ENCODE measurements at places on chromosomes 5 and 9.

DNA sequence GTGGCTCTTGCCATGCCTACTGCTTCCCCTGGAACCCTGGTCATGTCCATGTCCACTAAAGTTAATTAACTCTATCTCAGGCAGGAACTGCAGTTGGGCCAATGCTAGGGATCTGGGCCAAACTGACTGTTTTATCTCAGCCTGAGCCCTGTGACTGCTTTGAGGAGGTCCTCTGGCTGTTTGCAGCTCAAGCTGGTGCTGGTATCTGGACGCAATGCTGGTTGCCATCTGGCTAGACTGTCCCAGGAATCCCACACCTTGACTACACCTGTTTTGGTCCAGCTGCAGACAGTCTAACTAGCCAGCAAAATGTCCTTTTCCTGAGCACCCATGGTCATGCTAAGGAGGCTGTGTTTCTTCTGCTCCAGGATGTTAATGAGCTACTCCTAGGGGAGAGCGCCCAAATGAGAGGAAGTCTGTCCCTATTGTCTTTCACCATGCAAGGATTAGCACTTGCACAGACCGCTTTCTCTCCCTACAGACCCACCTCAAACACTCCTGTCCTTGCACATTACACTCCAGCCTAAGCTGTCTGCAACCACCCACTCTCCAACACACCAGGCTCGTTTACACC, 251.0 kb downstream of the SH3GL2 start:
- DNase-seq, result no peak

GRCh38 chr5:53472720-53473510, 7.5 kb upstream of the FST start:
- no peak for DNase-seq

GRCh38 chr5:117590944-117591343, 1016.3 kb upstream of the SEMA6A start:
- DNase-seq, result no peak

DNA sequence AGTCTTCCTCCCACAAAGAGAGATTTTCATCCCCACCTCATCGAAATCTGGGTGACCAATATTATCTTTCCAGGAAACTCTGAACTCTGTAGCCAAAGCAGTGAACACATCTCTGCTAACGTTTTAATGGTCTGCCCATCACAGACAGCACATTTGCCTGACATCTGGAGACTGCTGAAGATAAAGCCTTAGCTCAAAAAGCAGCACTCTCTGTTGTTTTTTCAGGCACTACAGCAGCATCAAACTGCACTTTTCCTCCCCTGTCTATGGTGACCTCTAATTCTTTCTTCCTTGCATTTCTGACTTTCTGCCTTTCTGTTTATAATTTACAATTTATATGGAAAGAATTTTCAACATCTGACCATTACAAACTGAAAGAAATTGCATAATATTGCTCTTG, 66.8 kb downstream of the RAB3C start:
- DNase-seq, result no peak

DNA sequence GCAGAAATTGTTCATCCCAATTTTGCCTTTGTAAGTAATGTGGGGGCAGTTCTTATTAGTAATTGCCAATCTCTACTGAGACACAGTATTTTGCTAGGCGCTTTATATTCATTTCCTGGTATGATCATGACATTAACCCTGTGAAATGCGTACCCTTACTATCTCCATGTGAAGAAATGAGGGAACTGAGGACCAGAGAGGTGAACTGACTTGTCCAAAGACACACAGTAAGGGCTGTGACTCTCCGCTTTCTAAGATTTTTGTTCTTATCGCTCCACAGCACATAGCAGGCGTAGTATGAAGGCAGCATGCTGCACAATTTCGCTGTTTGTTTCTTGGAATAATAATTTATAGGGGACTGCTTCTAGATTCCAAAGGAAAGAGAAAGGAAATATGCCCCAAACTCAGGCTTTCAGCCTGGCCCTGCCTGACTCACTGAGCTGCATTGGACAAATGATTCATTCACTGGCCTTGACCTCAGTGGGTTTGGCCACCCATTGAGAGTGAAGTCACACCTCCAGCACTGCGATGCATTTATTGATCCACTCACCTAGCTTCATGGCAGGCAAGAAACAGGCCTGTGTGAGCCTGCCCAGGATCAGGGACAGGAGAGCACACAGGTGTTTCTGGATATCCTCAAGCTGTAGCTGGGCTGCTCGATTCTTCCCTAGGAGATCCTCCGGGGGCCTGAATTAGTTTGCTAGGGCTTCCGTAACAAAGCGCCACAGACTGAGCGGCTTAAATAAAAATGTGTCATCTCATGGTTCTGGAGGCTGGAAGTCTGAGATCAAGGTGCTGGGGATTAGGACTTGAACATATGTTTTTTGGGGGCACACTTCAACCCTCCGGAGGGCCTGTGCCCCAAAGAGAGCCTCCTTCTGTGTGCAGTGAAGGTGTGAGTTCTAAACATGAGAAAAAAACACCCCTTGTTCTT, 7.2 kb upstream of the DUSP1 start:
- DNase-seq, result no peak

DNA sequence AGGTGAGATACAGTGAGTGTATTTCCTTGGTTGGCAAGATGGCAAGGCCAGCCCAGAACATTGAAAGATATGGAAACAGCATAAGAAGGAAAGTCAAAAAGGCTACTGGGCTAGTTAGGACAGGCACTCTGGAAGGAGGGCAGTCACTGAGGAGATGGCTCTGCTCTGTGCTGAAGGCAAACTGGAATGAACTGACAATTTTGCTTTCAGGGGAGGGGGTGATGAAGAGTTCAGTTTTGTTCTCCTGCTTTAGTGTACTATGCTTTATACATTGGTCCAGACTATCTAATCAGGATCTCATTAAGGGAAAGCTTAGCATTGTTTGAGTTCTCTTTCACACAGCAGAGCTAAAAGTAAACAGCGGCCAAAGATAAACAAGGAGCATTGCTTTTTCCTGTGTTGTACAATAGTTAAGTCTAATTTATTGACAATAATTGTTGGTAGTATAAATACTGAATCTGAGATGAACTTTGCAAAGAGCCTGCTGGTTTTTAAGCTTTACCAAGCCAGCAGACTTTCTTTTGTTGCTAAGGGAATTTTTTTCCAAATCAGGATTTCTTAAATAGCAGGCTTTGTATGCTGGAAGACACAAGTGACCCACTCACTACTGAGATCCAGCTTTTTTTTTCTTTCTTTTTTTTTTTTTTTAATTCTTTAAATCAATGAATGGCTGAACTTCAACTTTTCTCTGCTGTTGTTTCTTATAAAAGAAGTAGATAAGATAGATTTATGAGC, 355.5 kb downstream of the ARRDC3 start:
- DNase-seq, result no peak

GRCh38 chr9:137293094-137293481, 9.0 kb downstream of the NRARP start:
- DNase-seq, result no peak

DNA sequence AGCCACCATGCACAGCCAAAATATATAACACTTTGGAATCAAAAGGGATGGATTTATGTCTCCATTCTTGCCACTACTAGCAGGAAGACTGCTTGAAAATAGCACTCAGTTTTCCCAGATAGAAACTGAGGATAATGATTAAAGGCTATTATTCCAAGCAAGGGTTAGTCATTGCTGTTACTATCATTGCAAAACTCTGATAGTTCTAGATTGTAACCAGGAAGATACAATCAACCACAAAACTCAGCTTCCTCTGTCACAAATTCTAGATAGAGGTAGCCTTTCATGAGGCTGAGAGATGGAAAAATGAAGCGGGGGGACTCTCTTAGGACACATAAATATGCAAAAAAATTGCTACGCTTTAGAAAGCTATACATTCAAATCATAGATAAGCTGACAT, 3.1 kb downstream of the ANXA1 start:
- DNase-seq, result no peak

- DNase-seq, result no peak
Measured at GRCh38 chr9:20331095-20331685, 291.1 kb downstream of the MLLT3 start.
